ENCODE measurements at places on chromosomes 12 and 14. TPM values are rescaled to one million over a fixed set of nuclear protein-coding genes. Genes with fewer than 3 reads are reported as not detected.

GRCh38 chr14:75339059-75339458 is 60.4 kb downstream of the FOS start:
- DNase-seq, result no peak
- H3K27ac ChIP-seq, result no peak overlapping the region
- H3K36me3 ChIP-seq, result no peaks in the 10 kb centered on the region
- H3K27me3 ChIP-seq, result peaks cover 6% of the 10 kb centered on the region
- H3K4me1 ChIP-seq, result peaks cover 6% of the 10 kb centered on the region
- no peak overlapping the region for H3K4me3 ChIP-seq

DNA sequence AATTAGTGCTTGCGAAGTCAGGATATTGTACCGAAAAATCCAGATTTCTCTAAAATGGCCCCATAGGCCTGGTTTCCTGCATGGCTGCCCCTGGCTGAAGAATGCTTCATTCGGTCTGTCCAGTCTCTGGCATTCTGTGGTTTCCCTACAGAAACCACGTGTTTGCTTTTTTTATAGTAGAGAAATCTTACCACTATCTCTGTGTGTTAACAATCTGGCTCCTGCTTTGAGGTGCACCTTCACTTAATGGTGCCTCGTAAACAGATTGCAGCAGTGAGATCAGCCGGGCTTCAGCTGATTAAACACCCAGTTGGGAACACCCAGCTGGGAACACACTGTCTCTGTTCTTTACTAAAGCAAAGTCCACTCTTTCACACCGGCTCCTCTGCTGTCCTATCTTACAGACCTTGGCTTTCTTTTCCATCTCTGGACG is 6.7 kb upstream of the DNAAF2 start:
- peaks cover 16% of the 10 kb centered on the region for H3K4me1 ChIP-seq
- H3K27me3 ChIP-seq, result no peaks in the 10 kb centered on the region
- no peak for DNase-seq
- no peak overlapping the region for H3K4me3 ChIP-seq

GRCh38 chr12:53967421-53967925 is 5.5 kb upstream of the HOXC11 start:
- H3K36me3 ChIP-seq, result no peaks in the 10 kb centered on the region
- no peak overlapping the region for H3K27ac ChIP-seq
- DNase-seq, result no peak
- peaks cover 22% of the 10 kb centered on the region for H3K4me1 ChIP-seq
- H3K27me3 ChIP-seq, result peaks cover 85% of the 10 kb centered on the region
- no peak overlapping the region for H3K4me3 ChIP-seq

KRT80 gene
- not detected for total RNA-seq

DNA sequence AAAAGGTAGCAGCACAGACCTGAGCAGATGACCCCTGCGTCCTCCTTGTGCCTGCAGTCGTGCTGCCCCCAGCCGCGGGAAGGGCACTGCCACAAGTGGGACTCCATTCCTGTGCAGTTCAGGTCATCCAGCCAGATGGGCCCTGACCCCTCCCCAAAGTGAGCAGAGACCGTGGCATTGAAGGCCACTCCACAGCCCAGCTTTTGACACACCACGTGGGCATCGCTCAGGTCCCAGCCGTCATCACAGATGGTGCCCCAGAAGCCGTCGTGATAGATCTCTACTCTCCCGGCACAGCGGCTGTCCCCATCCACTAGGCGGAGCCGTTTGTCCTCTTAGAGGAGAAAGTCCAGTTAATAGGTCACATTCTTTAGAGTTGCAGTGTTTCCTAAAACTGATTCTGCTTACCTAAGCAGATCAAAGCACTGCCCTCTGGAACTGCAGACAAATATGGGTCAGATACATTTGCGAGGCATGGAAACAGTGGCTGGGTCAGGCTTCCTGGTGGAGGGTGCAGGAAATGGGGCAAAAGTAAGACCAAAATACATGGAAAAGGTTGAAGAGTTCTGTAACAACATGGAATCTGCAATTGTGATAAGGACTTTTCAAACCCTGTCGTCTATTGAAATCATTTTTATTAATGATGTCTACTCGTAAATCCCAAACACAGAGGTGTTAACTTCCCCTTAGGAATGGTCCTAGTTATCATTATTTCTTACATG is 69.4 kb downstream of the CD163L1 start:
- no peak overlapping the region for H3K27ac ChIP-seq
- DNase-seq, result no peak
- no peak overlapping the region for H3K4me3 ChIP-seq
- no peaks in the 10 kb centered on the region for H3K4me1 ChIP-seq

DNA sequence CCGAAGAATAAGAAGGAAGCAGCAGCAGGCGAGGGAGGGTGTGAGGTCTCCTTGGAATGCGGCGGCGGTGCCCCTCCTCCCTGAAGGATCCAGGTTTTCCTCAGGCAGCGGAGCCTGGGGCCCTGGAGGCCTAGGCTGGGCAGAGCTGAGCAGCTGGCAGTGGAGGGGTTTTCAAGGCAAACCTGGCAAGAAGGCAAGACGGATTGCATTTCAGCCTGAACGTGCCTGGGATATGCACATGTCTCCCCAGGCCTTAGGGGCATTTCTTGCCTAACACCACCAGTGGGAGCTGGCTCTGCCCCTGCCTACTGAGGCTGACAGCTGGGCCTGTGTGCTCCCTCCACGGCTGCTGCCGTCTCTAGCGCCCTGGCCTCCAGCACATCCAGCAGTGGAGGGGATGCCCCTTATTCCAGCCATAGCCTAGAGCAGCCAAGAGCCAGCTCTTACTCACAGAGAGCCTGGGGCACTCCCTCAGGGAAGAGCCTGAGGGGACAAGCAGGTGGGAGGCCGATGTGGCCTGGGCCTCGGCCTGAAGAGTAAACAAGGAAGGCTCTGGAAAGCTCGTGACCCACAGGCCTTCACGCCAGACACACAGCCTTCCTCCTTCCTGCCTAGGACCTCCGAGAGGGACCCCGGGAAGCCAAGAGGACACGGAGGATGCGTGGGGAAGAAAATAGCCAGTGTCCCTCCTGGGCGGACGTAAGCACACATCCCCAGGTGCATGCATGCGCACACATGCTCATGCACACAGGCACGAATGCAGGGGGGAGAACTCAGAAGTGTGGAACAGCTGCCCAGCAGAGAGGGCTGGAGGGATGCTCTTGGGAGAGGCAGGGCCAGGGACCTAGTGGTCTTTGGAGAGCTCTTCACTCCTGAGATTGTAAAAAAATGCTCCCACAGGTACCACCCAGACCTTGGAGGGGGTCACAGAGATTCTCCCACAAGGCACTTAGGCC is 23.0 kb upstream of the EIF2B2 start:
- no peaks in the 10 kb centered on the region for H3K36me3 ChIP-seq
- no peak for DNase-seq
- H3K27me3 ChIP-seq, result no peaks in the 10 kb centered on the region
- no peak overlapping the region for H3K4me3 ChIP-seq

OTOGL gene
- not detected for total RNA-seq

GRIP1 gene
- 1.1 TPM for total RNA-seq

DNA sequence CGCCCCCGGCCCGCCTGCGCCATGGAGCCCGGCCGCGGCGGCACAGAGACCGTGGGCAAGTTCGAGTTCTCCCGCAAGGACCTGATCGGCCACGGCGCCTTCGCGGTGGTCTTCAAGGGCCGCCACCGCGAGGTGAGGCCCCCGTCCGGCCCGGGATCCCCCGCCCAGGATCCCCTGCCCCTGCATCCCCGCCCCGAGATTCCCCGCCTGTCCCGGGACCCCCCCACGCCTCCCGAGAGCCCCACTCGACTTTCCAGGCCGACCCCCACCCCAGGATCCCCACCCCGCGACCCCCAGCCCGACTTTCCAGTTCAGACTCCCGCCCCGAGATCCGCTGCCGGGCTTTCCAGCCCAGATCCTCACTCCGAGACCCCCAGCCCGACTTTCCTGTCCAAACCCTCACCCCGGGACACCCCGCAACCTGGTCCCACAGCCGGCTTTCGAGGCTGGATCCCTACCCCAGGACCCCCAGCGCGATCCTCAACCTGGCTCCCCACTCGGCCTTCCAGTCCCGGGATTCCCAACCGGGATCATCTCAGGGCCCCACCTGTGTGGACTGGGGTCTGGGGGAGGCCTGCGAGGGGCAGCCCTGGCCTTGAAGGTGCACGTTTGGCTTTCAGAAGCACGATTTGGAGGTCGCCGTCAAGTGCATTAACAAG is 688 bp downstream of the ULK1 start:
- no peaks in the 10 kb centered on the region for H3K36me3 ChIP-seq
- no peaks in the 10 kb centered on the region for H3K27me3 ChIP-seq
- DNase-seq, result no peak
- H3K4me3 ChIP-seq, result peak overlapping the region; percentile 37
- H3K27ac ChIP-seq, result peak overlapping the region; percentile 61
- peaks cover 18% of the 10 kb centered on the region for H3K4me1 ChIP-seq

- peaks cover 31% of the 10 kb centered on the region for H3K4me1 ChIP-seq
- no peak for DNase-seq
- H3K27ac ChIP-seq, result no peak overlapping the region
- no peak overlapping the region for H3K4me3 ChIP-seq
Observed at GRCh38 chr14:65835501-65835900, 423.0 kb downstream of the FUT8 start.

PPP2R3C gene
- total RNA-seq, result 52.6 TPM

GRCh38 chr12:122031342-122032216 is 9.9 kb downstream of the BCL7A start:
- no peaks in the 10 kb centered on the region for H3K36me3 ChIP-seq
- no peak overlapping the region for H3K27ac ChIP-seq
- no peak overlapping the region for H3K4me3 ChIP-seq
- no peaks in the 10 kb centered on the region for H3K27me3 ChIP-seq
- DNase-seq, result peak; percentile 8

- no peak for DNase-seq
- no peak overlapping the region for H3K4me3 ChIP-seq
- H3K27me3 ChIP-seq, result no peaks in the 10 kb centered on the region
- H3K4me1 ChIP-seq, result no peaks in the 10 kb centered on the region
- no peak overlapping the region for H3K27ac ChIP-seq
Observed at GRCh38 chr14:100294213-100294962, 11.9 kb downstream of the SLC25A29 start.

DNA sequence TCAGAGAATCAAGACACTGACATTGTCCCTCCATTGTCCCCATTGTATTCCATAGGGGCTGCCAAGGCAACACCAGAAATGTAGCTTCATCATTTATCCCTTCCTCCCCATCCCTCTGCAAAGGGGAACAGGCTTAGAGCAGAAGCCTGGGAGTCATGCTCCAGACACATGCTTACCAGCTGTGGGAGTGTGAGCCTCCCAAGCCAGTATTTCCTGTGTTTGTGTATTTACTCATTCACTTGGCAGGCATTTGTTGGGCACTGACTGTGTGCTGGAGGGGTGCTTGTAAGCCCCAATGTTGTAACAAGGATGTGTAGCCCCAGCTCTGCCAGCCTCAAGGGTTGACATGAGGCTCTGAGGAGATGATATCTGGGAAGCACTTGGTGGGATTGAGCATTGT is 46.0 kb upstream of the TCL1A start:
- H3K4me1 ChIP-seq, result no peaks in the 10 kb centered on the region
- no peak for DNase-seq
- H3K27me3 ChIP-seq, result no peaks in the 10 kb centered on the region
- H3K36me3 ChIP-seq, result no peaks in the 10 kb centered on the region

DNA sequence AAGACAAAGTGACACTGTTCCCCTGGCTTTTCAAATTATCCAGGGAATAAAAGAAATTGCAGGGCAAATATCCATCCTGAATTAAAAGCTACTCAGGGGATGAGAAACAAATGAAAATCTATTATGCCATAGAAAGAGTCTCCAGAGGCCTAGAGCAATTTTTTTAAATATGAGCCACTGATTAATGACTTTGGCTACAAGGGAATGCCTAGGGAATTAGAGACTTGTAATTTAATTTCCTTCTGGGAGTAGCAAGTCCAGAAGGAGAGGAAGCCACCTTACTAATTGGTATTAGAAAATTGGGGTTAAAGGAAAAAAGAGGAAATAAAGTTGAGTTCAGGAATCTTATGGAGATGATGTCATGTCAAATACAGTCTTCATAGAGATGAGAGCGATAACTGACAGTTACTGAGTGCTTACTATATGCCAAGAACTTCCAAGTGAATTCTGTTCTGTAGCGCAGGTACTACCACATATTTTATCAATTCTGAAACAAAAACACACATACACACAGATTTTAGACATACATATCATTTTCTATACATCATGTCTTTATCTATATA is 304.4 kb downstream of the DUSP6 start:
- no peak overlapping the region for H3K4me3 ChIP-seq
- no peaks in the 10 kb centered on the region for H3K36me3 ChIP-seq
- H3K27ac ChIP-seq, result no peak overlapping the region
- no peaks in the 10 kb centered on the region for H3K27me3 ChIP-seq
- H3K4me1 ChIP-seq, result no peaks in the 10 kb centered on the region

Measured in CD4-positive, CD25-positive, alpha-beta regulatory T cell (primary cell).